ENCODE measurements at places on chromosomes 13 and 19. TPM values are rescaled to one million over a fixed set of nuclear protein-coding genes. Genes with fewer than 3 reads are reported as not detected.

DNA sequence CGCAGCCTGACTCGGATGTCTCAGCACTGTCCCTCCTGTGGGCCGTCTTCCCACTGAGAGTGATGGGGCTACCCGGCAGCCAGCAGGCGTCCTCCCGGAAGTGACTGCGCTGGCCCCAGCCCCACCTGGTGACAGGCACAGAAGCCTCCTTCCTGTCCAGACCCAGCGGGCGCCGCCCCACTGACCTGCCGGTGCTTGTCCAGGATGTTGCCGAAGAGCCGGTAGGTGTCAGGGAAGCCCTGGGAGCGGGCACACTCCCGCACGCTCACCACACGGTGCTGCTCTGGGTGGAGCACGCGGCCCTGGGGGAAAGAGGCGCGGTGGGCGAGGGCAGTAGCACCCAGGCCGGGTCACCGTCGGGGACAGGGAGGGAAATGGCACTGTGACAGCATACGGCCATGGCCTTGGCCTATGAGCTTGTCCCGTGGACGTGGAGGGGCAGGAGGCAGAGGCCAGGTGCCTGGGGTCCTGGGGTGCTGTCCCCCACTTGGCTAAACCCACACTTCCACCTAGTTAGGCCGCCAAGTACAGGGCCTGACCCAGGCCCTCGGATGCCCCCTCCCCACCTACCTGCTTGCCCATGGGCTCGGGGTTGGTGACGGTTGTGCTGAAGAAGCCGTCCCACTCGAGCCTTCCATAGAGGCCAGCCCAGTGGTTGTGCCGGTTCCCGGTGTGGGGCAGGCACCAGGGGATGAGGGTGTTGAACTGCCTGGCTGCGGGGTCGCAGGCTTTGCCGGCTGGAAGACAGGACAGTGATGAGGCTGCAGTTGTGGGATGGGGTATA lies 16.0 kb upstream of the EIF3G start:
- DNase-seq, result no peak

DNA sequence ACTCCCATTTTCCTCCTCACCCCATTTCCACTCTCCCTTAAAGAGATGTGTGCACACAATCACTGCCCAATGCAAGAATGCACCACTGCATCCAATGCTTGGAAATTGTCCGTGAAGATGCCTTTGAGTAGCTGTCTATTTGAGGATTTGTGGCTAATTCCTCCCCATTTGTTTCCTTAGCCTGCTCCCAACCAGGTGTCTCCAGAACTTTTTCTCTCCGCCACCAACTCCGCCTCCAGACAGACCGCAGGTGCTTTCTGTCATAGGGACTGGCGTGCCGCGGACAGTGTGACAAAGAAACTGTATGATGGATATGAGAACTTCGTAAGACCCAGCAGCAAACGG lies 461 bp upstream of the TM9SF2 start:
- DNase-seq, result no peak

DNA sequence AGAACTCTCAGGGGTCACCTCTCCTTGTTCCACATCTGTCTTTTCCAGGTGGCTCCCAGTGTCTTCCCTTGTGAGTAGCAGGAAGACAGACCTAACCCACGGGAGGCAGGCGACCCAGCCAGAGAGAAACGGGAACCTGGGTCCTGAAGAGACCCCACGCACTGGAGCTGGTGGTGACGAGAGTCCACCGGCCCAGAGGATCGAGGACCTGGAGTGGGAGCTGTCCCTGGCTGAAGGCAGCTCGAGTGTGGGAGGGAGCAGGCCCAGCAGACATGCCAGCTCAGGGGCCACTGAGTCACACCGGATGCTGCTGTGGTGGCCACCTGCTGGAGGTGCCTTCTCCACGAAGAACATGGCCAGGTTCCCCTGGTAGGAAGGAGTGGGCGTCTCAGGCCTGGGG lies 66.5 kb upstream of the ATP12A start:
- no peak for DNase-seq

DNA sequence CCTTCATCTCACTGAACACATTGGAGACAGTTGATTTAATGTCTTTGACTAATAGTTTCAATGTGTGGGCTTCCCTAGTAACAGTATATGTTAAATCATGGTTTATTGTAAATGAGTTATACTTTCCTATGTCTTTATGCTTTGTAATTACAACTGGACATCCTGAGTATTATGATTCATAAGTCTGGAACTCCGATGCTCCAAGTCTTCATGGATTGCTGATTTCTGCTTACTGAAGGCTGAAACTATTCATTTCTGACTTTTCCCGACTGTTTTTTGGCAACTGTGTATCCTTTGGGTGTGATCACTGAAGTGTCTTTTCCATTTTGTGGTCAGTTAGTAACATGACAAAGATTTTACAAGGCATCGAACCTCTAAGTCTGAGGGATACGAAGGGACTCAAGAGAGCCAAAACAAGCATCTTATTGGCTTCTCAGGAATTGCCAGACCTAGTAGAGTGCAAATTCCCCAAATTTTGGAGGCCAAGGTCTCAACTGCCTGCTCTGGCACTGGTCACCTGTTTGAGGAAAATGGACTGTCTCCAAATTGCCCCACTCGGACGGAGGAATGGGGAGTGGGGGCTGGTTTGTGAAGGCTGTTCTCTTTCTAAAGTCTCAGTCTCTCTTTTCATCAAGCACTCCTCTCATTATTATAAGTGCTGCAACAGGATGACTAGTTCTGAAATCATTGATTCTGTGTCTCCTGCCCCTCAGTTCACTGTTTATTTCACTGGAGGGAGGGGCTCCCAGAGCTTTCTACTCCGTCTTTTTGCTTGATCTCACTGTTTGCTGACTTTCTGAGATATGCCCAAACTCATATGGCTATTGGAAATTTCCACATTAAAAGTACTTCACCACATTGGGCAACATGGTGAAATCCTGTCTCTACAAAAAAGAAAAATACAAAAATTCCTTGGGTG lies 20.2 kb upstream of the CD70 start:
- DNase-seq, result no peak

DNA sequence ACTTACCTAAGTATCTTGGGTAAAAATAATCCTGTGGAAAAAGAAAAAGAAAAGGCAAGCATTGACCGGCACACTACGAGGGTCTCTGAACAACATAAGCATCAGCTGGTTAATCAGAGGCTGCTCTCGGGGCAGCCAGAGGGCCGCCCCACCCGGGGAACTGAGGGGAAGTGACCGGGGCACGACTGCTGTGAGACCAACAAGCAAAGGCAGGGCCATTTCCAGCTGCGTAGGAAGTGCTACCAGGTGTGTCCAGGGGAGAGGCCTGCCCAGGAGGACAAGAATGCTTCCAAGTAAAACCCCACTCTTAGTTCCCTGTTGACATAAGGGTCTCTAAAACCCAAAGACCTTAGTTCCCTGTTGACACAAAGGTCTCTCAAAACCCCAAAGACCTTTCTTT lies 15.9 kb downstream of the GAS6 start:
- DNase-seq, result no peak

DNA sequence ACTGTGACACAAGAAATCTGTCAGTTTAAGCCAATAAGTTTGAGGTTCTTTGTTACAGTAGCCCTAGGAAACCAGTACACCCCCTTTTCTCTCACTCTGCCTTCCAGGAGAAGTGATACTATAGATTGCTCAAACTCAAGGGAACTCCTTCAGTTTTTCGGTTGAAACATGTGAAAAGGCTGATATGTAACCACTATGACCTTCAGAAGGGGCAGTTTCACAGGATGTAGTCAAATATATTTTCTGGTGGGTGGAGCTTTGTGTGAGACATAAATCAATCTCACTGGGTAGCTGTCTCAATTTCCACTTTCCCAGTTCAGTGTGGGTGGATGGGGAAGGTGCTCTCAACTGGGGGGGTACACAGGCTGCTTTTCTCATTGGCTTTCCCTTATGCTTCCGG lies 41.7 kb downstream of the HTR2A start:
- DNase-seq, result no peak

GRCh38 chr13:20546556-20546955 lies 20.4 kb upstream of the IFT88 start:
- DNase-seq, result no peak

- no peak for DNase-seq
These were observed 230.7 kb upstream of the SPRY2 start for GRCh38 chr13:80571346-80572307.

DNA sequence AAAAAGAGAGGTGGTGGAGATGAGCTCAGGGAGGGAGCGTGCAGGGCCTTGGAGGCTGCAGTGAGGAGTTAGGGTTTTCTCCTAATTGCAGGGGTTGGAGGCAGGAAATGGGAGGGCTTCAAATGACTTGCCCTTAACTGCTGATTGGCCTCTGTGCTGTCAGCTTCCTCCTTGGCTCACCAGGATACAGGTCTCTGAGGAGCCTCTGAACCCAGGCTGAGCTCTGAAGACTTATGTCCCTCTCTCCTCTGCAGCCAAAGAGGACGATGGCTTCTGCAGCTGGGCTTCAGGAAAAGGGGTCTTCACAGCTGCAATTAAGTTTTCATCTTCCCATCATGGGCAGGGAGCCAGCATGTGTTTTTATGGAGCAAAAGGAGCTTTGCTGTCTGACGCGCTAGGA lies 6.7 kb upstream of the RANBP3 start:
- no peak for DNase-seq

DNA sequence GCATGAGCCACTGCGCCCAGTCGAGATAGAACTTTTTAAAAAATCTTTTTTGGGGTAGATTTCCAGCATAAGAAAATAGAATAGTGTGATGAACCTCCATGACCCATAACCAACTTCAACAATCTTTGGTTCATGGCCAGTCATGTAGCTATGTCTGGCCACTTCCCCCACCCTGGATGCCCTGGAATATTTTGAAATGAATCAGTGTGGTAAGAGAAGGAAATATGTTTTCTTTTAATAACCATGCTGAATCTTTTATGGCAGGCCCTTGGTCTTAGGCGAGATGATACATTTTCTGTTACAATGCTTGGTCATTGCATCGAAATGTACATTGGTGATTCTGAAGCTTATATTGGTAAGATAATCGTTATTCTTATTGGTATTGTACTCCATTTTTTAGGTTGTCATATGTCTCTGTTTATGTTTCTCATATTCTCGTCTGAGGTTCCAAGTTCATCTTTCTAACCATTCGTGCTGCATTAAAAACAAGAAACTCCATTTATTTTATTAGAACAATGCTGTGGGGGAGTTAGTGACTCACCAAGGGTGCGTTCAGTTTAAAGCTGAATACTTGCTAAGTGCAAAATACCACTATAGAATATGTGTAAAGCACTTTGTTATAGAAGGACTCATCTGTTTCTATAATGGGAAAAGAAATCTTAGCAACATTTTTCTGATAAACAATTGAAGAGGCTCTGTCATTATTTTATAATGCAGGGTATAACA lies 16.4 kb upstream of the UPF3A start:
- DNase-seq, result no peak

DNA sequence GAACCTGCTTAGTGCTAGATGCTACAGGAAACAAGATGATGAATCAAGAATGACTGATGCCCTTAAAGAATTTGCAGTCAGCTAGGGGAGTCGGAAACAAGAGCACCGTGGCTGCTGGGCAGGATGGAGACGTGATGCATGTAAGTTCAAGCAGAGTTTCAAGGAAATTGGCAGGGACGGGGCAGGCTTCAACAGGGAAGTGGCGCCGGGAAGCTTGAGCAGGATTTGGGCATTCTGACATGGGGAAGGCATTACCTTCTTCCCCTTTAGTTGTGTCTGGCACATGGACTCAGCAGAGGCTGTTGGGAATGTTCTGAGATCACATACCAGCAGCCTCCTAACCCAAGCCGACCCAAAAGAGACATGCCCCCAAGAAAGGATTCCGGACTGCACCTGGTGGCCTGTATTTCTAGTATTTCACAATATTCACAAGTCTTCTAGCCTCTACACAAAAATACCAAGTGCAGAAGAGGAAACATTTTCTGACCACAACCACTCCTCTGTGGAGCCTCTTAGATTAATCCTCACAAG lies 138.2 kb downstream of the CRYL1 start:
- no peak for DNase-seq

- DNase-seq, result no peak
These were observed 285.4 kb downstream of the ATP8A2 start for GRCh38 chr13:25657157-25657556.

- no peak for DNase-seq
These were observed 31.3 kb downstream of the UBL3 start for GRCh38 chr13:29819143-29819542.

DNA sequence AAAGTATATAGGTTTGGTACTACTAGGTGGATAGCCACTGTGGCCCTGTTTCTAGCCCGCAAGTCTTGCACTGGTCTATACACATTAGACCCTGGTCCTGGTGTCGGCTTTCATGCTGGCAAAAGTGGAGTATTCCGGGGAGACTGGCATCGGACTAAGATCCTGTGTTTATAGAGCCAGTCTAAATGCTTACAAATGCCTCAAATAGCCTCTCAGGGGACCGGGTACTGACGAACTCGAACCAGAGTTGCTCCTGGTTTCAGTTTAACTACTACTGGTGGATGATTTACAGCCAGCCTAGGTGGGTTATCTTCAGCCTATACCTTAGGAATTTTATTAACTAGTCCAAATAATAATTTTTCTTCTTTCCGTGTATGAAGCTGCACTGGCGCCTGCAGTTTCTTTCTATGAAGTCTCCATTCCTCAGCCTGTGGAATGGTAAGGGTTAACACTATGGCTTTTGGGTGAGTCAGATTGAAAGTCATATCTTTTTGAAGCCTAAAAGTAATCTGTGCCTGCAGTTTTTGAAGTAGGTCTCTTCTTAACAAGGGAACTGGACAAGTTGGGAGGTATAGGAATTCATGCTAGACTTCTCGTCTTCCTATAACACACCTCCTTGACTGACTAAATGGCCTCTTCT lies 51.3 kb downstream of the OR10H4 start:
- DNase-seq, result no peak

DNA sequence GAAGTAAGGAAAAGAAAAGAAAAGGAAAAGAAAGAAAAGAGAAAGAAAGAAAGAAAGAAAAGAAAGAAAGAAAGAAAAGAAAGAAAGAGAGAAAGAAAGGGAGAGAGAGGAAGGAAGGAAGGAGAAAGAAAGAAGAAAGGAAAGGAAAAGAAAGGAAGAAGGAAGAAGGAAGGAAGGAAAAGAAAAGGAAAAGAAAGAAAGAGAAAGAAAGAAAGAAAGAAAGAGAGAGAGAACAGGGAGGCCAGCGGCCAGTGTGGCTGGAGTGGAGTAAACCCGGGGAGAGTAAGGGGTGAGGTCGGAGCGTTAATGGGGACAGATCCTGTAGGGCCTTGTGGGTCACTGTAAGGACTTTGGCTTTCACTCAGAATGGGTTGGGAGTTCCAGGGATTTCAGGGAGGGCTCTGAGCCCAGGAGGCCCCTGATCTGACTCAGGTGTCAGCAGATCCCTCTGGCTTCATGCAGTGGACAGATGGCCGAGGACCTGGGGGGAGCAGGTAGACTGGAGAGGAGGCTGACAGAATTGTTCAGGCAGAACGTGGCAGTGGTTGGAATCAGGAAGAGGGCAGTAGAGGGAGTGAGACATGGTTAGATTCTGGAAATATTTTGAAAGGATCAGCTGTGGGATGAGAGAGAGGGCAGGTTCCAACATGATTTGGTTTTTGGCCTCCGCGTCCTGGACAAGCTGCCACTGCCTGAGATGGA lies 19.8 kb upstream of the FXYD3 start:
- no peak for DNase-seq

ZNF587B gene
- total RNA-seq, result 32.4 TPM

SHD gene
- not detected for total RNA-seq

KLK2 gene
- not detected for total RNA-seq

YJEFN3 gene
- total RNA-seq, result 5.8 TPM

ZNF99 gene
- not detected for total RNA-seq
